ENCODE measurements at places on chromosomes 4 and X.

DNA sequence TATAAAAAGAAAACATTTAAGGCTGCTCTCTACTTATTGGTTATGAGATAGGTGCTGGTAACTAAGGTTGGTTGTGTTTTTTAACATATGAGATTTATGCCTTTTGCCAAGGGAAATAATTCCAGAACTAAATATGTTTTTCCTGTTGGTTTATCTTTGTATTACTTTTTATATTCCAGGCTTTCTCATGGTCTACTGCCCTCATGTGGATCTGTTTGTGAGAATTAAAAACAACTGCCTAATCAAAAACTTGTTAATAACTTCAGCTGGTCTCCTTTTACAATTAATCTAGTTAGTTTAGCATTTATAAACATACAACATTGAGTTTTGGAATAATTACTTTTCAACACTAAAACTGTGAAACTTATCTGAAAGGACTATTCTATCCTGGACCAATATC is 1208.3 kb downstream of the ADGRL3 start:
- DNase-seq = no peak

DNA sequence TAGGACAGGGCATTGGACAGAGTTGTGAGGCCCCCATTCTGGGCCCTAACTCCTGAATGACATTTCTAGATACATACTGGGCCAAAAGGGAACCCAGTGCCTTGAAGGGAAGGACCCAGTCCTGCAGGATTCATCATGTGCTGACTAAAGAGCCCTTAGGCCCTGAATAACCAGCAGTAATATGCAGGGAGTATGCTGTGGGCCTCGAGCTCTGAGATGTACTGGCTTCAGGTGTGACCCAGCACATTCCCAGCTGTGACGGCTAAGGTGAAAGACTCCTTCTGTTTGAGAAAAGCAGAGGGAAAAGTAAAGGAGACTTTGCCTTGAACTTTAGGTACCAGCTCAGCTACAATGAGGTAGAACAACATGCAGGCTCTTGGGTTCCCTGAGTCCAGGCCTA is 138.2 kb upstream of the HUWE1 start:
- DNase-seq = no peak

DNA sequence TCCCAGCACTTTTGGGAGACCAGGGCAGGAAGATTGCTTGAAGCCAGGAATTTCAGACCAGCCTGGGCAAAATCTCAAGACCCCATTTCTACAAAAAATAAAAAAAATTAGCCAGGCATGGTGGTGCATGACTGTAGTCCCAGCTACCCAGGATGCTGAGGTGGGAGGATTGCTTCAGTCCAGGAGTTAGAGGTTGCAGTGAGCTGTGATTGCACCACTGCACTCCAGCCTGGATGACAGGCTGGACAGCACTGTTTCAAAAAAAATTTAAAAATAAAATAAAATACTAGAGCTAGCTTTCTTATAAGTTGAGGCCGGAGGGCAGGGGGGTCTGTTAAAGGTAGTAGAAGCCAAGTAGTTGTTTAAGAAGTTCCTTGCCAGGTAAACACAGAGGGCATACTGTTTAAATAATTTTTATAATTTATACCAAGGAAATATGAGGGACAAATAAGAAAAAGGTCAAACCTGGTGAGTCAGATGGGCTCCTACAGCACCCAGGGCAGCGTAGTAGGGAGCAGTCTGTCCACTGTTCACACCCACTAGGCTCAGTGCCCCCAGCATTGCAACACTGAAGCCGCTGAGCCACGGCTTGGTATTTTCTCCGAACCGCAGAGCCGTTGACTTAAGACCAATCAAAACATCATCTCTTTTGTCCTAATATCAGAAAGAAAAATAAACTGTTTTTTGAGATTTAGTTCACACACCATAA is 17.3 kb downstream of the COQ2 start:
- DNase-seq = no peak

- DNase-seq = no peak
Measured at GRCh38 chrX:39856472-39857121, 241.2 kb downstream of the BCOR start.

DNA sequence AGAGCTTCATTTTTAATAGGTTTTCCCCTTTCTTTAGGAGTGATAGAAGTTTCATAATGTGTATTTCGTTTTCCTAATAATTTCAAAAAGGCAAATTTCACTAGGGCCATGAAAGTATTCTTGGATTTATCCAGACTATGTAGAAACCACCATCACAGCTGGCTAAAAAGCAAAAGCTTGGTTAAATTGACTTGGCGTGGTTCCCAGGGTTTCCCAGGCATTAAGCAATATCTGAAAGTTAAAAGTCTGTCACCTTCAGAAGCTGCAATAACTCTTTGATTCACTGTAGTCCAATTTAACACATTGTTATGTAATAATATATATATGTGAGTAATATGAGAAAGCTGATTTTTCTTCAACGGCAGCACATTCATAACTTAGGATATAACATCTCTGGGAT is 38.3 kb downstream of the NDNF start:
- no peak for DNase-seq

DNA sequence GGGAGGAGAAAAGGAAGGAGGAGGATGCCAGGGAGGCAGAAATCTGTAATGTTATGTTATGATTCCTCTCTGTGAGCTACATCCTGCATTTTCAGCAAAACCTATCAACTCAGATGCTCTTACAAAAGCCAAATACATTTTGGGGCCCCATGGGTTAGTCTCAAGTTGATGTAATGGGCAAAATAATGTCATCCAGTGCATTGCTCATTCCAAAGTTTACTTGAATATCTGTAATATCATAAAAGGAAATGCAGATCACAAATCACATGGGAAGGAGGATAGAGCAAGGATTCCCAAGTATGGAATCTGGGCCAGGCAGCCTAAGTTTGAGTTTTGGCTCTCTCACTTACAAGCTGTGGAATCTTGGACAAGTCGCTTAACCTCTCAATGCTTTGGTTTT is 74.9 kb upstream of the SOD3 start:
- no peak for DNase-seq

DNA sequence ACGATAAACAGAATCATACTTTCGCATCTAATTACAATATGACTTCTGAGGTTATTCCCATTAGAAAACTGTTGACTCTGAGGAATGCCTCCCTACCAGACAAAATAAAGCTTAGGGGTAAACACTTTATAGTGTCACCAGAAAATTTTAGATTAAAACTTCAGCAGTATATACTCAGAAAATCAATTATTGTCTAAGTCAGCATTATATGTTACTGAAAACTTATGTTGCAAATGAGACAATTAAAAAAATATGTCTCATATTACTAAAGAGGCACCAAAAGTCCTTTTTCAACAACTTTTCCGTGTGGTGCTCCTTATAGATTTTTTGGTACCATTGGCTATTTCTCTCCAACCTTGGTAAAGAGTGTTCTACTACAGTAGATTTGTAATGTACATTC is 91.4 kb downstream of the HMGN5 start:
- DNase-seq = no peak

DNA sequence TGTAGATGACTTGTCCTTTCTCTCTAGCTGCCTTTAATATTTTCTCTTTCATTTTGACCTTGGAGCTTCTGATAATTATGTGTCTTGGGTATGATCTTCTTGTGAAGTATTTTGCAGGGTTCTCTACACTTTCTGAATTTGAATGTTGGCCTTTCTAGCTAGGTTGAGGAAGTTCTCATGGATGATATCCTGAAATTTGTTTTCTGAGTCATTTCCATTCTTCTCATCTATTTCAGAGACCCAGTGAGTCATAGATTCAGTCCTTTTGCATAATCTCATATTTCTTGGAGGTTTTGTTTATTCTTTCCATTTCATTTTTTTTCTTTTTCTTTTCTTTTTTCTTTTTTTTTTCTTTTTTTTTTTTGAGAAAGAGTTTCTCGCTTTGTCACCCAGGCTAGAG is 585.7 kb upstream of the PABPC4L start:
- no peak for DNase-seq

GRCh38 chr4:113832803-113833202 is 71.3 kb upstream of the CAMK2D start:
- DNase-seq = no peak

DNA sequence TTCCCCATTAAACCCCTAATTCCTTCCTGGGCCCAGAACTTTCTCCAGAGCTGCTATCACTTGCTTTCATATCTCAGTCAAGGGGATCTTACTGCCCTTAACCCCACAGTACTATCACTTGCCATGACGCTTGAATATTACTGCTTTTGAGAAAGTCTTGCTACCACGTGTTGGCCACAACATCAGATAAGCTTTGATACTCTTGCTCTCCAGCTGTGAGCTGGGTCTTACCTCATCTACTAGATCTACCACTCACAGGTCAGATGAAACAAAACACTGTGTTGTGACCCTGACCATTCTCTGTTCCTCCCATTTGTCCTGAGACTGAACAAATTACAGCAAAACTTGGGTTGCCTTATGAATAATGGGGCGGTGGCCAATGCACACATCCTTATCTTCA is 12.1 kb upstream of the TAPT1 start:
- DNase-seq = no peak

- DNase-seq = no peak
Measured at GRCh38 chrX:129145840-129146272, 377.4 kb downstream of the SMARCA1 start.

GRCh38 chrX:125387945-125388344 is 68.3 kb downstream of the TEX13C start:
- no peak for DNase-seq

- DNase-seq = peak; percentile 29
Measured at GRCh38 chrX:48971249-48972219, at the start of gene KCND1. KCND1 (minus strand) TSS chrX:48971844; CDS start chrX:48970271, 1,573 bp downstream.

DNA sequence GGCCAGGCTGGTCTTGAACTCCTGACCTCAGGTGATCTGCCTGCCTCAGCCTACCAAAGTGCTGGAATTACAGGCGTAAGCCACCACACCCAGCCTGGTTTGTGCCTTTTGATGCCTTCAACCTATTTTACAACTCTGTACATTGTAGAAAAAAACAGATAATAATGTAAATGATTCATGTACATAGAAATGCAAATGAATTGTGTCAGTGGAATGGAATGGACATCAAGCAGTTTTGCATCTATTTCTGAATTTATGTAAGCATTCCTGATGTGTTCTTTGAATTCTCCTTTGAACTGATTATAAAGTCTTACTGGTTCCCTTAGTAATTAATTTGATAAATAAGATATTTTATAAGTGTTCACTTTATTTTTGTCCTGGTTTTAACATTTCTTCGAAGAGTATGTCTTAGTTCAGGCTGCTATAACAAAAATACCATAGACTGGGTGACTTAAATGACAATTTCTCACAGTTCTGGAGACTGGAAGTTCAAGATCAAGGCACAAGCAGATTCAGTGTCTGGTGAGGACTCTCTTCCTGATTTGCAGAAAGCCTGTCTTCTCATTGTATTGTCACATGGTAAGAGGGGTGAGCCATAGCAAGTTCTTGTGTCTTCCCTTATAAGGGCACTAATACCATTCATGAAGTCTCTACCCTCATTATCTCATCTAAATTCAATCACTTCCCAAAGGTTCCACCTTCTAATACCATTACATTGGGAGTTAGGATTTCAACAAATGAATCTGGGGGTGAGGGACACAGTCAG is 162.2 kb upstream of the S100G start:
- no peak for DNase-seq

- no peak for DNase-seq
Measured at GRCh38 chr4:153260553-153261300, 56.5 kb downstream of the TRIM2 start.

- DNase-seq = no peak
Measured at GRCh38 chrX:154429711-154430110, 1.2 kb downstream of the ATP6AP1 start.

DNA sequence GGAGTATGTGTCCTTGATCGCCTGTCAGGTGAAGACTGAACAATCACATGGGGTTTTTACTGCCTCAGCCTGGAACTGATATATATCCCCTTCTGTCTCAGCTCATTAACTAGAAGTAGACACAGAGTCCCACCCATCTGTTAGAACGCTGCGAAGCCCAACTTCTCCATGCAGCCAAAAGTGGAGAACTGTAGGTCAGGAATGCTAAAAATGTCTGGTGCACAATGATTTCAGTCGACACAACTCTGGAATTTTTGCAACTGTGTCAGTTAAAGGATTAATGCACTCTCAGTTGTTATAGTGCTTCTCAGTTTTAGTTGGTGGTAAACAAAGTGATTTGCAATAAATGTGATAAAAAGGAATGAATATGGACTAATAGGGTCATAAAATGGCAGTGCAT is 287.2 kb downstream of the INPP4B start:
- no peak for DNase-seq

DNA sequence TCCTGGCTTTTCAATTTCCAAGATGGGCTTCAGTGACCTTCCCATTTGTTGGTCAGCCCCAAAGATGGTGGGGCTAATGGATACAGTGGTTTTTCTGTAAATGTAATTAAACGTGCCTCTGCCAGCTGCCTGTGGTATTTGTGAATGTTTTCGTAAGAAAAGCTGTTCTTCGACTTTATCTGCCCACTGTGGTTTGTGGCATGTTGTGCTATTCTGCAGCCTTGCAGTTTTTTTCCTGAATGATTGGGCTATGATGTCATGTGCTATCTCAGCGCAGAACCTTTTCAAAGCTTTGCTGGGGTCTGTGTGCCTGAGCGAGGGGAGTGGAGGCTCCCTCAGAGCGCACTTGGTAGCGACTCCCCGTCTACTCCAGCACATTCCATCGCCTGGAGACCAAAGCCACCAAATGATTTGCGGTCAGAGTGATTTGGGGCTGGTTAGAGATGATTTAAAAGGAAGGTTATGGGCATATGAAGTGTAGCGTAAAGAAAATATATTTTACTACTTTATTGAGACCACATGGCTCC is 137.5 kb downstream of the PALLD start:
- DNase-seq = no peak

DNA sequence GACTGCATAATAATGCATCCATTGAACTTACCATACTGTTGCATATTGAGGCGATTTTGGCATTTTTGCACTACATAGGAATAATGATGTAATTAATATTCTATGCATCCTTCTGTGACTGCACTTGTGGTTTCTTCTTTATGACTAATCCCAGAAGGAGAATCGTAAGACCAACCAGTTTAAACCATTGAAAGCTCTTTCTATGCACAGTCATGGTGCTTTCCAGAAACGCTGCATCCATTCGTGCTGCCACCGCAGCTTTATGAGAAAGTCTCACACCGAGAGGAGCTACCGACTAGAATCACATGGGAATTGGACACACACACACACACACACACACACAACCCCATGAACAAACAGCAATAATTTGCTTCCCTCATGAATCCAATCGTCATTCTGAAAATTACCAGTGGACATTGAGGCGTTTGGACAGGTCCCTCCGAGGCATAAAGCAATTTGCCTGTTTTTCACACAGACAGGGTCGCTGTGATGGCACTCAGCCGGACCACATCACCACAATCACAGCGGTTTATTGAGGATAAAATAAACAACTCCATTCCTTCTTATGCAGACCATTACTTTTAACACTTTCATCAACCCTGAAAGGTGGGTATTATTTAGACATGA is 64.2 kb downstream of the PACRGL start:
- no peak for DNase-seq

All from mucosa of descending colon (tissue), 3 donors.